ENCODE measurements at places on chromosomes 1 and 21.

DNA sequence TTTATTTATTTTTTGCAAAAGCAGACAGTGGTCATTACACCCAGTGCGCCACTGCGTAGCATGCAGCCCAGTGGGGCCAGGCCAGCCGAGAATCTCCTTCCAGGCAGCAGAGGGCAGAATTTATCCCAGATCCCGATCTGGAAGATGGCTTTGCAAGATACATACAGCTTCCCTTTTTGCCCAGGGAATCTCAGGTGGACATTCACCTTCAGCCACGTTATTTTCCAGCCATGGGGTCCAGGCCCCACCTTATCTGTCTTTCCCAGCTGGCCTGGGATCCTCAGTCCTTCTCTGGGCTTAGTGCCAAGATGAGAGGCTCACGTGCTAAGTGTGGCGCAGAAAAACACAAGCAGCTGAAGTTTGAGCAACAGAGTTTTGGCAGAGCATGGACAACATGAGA is 123.6 kb downstream of the AJAP1 start:
- DNase-seq: no peak

GRCh38 chr1:48923116-48923515 is 146.4 kb upstream of the BEND5 start:
- no peak for DNase-seq

DNA sequence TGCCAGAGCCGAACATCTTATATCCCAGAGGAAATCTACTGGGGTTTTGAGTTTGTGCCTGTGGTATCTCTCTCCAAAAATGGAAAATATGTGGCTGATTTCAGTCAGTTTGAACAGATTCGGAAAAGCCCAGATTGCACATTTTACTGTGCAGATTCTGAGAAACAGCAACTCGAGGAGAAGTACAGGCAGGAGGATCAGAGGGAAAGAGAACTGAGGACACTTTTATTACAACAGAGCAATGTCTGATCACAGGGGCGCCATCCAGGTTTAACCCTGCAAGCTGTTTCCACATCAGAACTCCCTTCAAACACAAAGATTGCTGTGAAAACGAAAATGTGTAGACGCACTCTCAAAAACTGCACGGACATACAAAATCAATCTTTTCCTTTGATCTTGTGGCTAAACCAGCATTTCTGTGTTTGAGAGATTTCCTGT is 43.4 kb downstream of the KCNJ15 start:
- DNase-seq: peak; percentile 49

DNA sequence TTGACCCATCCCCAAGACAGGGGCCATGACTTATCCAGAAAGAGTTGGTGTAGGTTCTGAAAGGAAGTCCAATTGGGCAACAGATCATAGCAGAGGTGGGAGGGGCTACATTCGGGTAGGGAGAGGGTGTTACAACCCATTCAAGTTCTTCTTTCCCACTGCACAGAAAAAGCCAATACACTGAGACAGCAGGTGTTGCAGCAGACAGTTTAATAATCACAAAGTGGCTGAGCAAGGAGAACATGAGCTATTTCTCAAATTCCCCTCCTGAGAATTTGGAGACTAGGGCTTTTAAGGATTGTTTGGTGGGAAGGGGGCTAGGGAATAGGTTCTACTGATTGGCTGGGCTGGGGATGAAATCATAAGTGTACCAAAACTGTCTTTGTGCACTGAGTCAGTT is 328.4 kb upstream of the POU3F1 start:
- DNase-seq: no peak

DNA sequence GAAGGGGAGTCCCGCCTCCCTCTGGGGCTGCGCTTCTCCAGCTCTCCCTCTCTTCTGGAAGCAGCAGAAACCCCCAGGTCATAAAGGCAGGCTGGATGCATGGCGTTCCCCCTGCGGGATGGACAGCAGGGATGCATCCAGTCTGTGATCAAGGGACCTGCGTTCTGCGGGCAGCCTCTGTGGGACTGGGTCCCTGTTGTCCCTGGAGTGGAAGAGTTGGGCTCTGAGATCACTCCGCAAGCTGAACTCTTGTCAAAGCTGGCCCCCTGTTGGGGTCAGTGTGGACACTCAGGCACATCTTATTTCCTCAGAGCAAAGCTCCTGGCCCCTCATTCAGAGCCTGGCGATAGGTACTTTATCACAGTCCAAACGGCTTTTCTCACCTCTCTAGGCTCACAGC is 341.2 kb downstream of the PTPRU start:
- DNase-seq: no peak

- no peak for DNase-seq
Observed at GRCh38 chr21:45513741-45514310, 28.4 kb downstream of the SLC19A1 start.

GRCh38 chr1:212430416-212430815 is 2.3 kb upstream of the NENF start:
- DNase-seq: no peak

GRCh38 chr1:103275725-103276124 is 167.4 kb upstream of the COL11A1 start:
- DNase-seq: peak; percentile 38

- DNase-seq: peak; percentile 68
Observed at GRCh38 chr1:235642011-235642942, 7.3 kb downstream of the GNG4 start.

GRCh38 chr21:44903050-44903685 is 17.5 kb downstream of the ITGB2 start:
- no peak for DNase-seq

- DNase-seq: no peak
Observed at GRCh38 chr1:110425612-110426152, 18.2 kb upstream of the LAMTOR5 start.

DNA sequence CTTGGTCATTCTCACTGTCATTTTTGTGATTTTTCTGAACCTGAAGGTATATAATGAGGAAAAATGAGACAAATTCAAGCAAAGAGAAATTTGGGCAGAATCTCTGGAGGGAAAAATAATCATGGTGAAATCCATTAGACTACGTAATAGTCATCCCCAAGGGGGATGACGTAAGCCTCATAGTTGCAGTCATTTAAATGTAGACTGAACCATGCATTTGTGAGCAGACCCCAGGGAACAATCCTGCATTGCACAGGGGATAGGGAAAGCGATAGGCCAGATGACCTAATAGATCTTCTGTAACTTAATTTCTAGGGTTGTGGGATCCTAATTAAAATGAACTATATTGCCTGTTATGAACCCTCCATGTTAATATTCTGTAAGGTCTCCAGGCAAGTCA is 167.4 kb upstream of the C1orf21 start:
- DNase-seq: no peak

DNA sequence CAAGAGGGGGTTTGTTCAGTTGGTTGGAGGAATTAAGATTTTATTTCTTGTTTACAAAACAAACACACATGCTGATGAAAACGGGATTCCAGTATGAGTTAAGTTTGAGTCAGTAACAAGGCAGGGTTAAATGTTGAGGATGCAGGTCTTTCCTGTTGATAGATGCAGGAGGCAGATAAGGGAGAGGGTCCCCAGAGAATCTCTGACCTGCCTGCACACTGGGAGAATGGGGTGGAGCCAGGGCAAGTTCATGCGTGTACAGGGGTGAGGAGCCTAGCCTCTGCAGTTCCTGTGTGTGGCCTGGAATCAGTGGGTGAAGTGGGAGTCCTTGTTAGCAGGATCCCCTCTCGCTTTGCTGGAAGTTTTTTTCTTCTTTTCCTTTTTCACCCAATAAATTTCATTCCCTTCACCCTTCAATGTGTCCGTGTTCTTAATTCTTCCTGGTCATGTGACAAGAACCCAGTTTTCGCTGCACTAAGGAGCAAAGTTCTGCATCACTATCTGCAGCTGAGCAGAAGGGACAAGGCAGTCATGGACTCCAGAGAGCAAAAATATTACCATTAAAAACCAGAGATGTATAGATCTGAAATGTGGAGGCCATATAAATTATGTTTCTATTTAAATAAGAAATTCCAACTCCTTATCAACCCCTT is 69.9 kb upstream of the MARK1 start:
- DNase-seq: peak; percentile 43

DNA sequence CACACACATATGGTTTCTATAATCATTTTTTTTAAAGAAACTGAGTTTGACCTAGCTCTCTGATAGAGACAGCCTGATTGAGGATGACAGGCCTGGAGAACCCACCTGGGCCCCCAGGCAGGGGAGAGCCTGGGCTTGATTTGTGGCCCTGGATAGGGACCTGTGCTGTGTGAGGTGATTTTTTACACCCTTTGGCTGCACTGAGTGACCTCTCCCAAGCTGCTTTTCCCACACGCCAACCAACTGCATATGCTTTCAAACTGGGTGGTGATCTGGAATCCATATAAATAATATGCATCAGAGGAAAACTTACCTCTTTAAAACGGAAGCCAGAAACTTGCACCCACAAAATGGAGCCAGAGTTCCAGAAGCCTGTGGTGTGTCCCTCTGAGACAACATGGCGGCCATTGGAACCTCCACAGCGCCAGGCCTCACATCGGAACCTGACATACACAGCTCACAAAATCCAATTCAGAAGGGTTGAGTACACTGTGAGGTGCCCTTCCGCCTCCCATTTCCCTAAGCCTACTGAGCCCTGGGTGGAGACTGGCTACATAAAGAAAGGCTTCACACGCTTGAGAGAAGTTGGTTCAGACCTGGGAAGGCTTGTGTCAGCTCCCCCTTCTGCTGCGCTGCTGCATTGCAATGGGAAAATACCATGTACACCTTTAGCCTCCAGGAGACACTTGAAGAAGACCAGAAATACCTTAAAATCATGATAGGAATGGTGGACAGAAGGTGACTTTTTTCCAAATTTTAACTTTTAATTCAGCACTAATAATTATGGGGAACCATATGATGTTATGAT is 160.7 kb downstream of the HHIPL2 start:
- DNase-seq: no peak

GRCh38 chr1:41612953-41613352 is 128.5 kb upstream of the EDN2 start:
- DNase-seq: peak; percentile 65
